ENCODE measurements at places on chromosomes 6 and 20.

GRCh38 chr6:168417679-168418557 lies 23.1 kb upstream of the SMOC2 start:
- no peak for DNase-seq

DNA sequence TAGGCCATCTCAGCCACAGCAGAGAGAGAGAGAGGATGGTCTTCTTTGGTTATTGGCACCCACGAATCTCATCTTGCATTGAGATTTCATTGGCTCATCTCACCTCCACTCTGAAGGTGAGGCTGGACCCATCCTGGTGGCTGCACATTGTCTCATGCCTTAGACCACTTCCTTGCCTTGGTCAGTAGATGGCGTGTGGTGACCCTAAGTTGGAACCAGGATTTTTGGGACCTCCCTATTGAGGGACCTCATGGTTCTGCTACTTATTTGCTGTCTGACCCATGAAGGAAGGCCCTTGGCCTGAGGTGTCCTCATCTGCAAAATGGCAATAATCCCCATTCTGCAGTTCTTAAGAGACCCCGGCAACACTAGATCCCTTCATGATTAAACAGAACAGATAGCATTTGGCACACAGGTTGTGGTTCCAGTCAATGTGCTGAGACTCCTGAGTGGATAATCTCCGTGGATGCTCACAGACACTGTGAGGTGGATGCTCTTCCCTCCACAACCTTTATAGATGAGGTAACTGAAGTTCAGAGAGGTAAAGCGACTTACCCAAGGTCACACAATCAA lies 21.5 kb upstream of the AAR2 start:
- peak; percentile 32 for DNase-seq

GRCh38 chr20:17892189-17892938 lies 76.2 kb downstream of the SNX5 start:
- no peak for DNase-seq

DNA sequence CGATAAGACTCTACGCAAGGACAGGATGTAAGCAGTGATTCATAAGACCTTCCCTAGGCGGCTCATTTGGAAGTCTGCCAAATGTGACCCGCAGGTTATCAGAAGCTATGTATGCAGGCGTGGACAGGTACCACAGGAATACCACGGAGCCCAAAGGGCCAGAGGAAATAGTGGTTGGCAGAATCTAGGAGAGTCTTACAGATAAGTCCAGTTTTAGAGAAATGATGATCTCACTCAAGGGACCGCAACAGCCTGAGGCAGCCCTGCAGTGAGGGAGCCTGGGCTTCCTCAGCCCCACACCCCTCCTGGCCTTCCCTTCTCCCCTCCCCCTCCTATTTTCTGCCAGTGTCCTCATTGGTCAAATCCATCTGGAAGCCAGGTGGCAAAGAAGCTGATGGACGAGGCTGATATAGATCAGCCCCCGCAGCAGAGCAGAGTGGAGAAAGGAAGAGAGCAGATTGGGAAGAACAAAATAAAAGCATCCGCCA lies 110.6 kb downstream of the FNDC1 start:
- DNase-seq = no peak

GRCh38 chr6:138586638-138587037 lies 87.3 kb upstream of the NHSL1 start:
- DNase-seq = no peak

GRCh38 chr20:62797671-62798532 lies 1.6 kb downstream of the MRGBP start:
- DNase-seq = no peak

DNA sequence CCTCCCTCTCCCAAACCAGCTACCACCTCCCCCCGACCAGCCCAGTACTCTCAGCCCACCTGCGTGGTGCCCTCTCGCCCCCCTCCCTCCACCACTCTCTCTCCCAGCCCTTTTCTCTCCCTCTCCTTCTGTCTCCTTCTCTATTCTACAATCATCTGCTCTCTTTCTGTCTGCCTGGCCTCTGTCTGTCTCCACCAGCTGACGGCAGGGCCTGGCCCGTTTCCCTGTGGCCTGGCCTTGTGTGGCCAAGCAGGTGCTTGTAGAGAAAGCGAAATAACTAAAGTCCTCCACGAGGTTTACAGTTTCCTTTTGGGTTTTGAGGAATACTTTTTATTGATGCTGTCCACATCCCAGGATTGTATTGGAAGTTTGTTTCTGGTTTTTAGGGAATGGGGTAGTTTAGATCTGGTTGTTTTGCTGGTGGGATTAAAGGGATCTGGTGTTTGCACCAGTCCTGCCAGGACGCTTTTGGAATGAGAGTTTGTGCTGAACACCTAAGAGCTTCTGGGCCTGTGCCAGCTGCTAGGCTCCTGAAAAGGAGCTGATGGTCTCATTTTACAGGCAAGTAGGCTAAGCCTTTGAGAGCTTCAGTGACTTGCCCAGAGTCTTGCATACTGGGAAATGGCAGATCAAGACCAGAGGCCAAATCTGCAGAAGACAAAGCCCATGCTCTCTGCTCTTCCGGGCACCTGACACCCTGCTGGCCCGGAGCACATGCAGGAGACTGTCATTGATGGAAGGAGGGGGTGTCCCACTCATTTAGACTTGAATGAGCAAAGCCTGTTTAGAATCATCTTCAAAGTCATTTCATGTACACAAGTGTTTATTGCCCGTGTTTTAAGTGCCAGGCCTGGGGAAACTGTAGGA lies 161.7 kb downstream of the SYCP2 start:
- DNase-seq = no peak

GRCh38 chr6:157323966-157324300 lies 614 bp upstream of the TMEM242 start:
- DNase-seq = no peak
